Globus pallidus (tissue), 1 donor: ENCODE measurements at places on chromosomes 2 and 18.

- no peak for DNase-seq
Observed at GRCh38 chr2:68663371-68664156, 20.2 kb downstream of the PROKR1 start.

DNA sequence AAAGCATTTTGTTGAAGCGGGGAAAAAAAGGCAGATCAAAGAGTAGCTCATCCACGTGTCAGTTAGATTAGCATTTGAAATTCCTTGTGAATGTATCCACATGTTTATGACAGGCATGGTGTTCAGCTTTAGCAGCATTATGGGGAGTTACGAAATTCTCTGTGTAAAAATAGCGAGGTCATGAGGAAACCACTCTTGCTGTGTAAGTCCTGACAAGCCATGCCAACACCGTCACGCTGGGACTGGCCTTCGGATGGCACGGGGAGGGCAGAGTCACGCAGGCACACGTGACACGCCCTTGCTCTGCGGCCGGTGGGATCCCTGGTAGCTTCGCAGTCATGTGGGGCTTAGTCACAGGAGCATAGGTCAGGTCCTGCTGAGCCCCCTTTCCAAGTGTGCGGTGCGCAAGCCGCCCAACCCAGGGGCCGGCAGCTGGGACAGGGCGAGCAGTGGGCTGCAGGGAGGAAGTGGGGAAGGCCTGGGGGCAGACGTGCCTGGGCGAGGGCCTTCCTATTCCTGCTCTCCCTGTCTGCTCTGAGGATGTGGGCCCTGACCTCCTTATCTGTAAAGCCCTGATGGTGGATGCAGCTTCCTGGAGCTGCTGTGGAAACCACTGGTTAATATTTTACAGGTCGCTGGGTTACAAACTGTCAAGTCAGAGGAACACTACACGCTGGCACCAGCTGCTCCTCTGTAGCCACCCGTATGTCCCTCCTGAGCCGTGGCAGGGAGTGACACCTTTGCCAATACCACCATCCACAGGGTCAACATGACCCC is 18.0 kb downstream of the MBP start:
- DNase-seq = peak; percentile 65

- DNase-seq = no peak
Observed at GRCh38 chr2:9388199-9388681, 35.1 kb downstream of the ITGB1BP1 start.

DNA sequence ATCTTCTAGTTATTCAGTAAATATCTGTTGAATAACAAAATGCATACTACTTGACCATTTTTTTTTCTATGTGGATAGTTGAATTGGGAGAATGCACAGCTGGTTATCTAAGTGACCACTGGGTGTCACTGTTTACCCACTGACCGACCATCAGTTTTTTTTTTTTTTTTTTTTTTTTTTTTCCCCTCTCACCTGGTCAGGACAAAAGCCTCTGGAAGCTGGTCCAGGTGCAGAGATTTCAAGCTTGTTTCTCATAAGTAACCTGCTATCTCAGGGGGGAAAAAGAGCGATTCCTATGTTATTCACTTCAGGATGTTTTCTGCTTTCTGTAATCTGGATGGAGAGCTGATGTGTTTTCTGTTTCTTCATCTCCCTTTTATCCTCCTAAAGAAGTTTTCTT is 256.0 kb downstream of the DCDC2C start:
- peak; percentile 5 for DNase-seq

GRCh38 chr18:55918444-55918843 is 330.5 kb upstream of the TCF4 start:
- DNase-seq = no peak

DNA sequence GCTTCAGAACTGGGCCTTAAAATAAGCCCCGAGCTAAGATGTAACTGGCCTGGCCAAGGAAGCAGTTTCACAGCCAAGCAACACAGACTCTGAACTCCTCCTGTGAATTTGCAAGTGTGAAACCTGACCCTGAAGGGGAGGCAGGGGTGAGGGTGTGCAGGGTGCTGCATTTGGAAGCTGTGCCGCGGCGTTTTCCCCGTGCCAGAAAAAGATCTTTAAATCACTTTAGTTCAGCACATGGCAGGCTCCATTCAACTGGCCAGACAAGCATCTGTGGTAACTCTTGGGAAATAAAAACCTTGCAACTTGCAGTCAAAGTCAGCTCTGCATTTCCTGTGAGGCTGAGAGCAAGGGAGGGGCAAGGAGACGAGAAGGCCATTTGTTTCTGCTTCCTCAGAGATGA is 209.3 kb upstream of the SOX11 start:
- no peak for DNase-seq

GRCh38 chr2:85728883-85729824 is 24.6 kb upstream of the ATOH8 start:
- DNase-seq = peak; percentile 85

- no peak for DNase-seq
Observed at GRCh38 chr2:152415796-152416195, 80.8 kb downstream of the FMNL2 start.

GRCh38 chr2:73536133-73536840 is 105.9 kb downstream of the NAT8 start:
- DNase-seq = no peak

- no peak for DNase-seq
Observed at GRCh38 chr2:174046172-174046571, 81.0 kb upstream of the SP3 start.

DNA sequence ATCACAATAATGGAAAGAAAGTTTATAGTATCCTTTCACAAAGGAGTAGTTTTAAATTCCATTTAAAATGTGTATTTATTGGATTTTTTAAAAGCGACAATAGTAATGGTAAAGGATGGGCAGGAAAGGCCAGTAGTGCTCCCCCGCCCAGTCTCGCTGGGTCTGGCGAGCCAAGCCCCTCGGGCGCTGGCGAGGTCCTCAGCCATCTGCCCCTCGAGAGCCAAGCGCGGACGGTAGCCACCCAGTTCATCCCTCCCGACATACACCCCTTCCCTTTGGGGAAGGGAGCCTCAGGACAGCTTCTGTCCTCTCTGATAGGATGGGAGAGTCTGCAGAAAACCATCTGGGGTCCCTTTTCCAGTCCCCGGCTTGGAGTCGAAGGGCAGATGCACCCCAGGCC is 45.2 kb downstream of the BOLA3 start:
- no peak for DNase-seq

GRCh38 chr2:59068255-59068654 is 827.1 kb upstream of the FANCL start:
- no peak for DNase-seq

GRCh38 chr2:189629531-189630453 is 31.5 kb upstream of the ASNSD1 start:
- DNase-seq = no peak

DNA sequence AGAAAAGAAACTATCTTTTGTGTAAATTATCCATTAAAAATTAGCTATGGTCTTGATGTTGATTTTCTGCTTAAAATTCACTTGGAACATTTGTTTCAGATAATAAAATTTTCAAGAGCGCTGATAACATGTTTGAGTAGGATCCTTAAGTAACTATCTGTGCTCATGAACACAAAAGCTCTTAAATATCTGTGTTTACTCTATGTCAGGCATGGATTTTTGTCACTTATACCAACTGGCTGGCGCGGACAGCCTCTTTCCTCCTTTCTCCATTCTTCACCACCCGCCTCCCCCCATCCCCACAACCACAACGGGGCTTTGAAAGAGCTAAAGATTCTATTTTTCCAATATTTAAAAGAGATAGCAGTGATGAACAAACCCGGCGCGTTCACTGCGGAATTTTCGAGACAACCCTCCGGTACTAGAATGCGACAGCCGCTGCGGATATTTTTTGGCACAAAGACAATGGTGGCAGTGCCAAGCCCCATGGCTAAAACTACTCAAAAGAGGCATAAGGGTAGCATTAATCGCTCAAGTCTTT is 181.5 kb downstream of the TCF4 start:
- DNase-seq = peak; percentile 81

GRCh38 chr2:189860161-189860560 is 75.9 kb downstream of the PMS1 start:
- DNase-seq = no peak

DNA sequence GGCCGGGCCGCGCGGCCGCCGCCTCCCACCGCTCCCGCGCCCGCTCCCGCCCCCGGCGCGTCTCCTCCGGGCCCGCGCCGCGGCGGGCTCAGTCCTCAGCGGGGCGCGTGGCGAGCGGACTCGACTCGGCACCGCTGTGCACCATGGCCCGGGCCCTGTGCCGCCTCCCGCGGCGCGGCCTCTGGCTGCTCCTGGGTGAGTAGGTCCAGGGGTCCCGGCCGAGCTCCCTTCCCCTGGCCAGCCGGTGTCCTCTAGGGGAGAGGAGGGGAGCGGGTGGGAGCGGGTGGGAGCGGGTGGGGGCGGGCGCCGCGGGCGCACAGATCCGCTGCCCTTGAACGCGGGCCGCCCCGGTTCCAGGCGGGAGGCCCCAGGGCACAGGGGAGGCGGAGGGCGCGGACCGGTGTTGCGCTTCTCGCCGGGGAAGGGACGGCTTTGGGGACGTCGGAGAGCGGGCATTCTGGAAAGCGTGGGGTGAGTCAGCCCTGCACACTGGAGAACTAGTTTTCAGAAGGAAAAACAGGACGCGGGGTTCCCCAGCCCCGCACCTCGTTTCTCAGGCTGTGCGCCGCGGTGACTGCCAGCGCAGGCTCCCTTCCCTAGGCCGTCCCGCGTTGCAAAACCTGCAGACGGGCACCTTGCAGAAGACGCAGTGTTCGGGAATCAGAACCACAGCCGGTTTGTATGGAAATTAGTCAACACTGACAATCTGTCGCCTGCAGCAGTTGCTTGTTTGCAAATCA is at the start of gene RAMP1:
Gene RAMP1, plus strand, starts transcription at position 91 of the 740 bp plus-strand sequence. Its CDS starts 53 bp downstream, at position 144.
- DNase-seq = no peak

- no peak for DNase-seq
Observed at GRCh38 chr2:168210895-168211570, 36.4 kb downstream of the STK39 start.

DNA sequence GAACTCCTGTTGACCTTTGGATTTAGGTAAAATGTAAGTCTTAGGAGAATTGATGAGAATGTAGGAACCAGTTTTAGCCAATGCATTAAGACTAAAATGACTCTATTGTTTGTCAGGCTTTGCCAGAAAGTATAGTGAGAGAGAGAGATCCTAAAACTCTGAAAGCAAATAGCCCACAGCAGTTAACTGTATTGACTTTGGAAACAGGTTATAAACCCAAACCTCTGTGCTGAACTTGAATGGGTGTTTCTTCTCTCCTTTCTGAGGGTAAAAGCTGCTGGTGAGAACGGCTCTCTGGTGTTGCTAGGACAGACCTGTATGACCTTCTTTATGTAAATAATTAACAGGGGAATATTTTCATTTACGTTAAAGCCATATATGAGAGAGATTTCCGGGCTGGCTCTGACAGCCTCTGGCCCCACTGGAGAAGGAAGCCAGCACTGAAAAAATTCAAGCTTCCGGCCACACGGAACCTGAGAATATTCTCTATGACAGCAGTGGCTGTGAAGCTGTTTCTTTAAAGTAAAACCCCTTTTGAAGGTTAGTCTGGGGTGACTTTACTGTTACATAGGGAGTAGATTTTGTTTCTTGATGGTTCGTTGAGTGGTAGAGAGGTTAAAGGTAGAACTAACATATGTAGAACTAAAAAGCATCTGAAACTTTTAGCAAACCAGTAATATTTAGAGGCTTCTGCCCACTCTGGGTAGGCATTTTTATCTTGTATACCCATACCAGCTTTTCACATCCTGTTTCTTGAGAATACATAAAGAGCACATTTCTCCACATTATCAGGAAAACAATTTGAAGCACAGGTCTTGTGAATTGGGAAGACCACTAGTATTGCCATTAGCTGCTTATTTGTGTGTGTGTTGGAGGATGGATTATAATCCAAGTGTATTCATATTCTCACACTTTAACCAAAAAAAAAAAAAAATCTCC is 123.8 kb downstream of the SPTBN1 start:
- no peak for DNase-seq

GRCh38 chr2:46355756-46356155 is 58.5 kb downstream of the EPAS1 start:
- no peak for DNase-seq

DNA sequence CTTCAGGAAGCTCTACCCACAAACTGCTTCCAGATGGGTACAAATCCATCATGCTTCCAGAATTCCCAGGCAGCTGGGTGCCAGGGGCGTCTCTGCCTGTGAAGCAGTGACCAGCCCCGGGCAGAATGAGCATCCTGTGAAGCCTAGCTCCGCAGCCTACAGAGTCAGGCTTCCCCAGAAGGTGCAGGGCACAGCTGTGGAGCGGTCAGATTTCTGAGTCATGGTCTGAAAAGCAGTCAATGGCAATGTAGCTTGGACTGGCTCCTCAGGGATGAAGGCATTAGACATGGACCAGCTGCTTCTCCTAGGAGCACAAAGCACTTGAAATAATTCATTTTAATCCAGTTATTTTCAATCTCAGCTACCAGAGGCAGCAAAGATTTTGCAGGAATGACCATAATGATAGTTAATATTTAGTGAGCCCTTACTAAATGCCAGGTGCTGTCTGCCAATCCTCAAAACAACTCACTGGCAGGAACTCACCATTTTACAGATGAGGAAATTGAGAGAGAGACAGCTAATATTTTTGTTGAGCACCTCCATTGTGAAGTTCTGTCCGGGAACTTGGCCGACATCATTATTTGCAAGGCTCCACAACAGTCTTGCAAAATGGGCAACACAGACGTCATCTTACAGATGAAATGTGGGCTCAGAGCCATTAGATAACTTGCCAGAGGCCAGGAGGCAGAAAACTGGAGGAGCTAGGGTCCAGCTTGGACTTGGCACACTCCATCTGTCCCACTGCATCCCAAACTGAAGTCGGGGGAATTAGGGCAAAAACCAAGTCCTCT is 31.7 kb downstream of the ACMSD start:
- peak; percentile 24 for DNase-seq

DNA sequence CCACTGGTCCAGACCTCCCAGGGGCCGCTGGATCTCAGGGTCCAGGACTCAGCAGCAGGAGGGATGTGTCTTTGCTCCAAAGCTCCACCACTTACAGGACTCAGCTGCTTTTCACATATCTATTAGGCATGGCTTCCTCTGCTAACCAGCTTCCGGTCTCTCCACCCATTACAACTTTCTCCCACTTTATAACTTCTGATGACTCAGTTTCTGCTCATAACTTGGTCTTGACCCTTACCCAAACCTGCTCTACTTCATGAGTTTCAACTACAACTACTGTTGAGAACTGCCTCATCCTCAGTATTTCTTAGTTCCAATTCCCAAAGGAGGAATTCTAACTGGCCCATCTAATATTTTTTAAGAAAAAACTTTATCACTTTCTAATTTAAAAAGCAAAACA is 17.2 kb downstream of the SULT1C2 start:
- DNase-seq = no peak

- no peak for DNase-seq
Observed at GRCh38 chr2:191569025-191569424, 108.9 kb upstream of the NABP1 start.

DNA sequence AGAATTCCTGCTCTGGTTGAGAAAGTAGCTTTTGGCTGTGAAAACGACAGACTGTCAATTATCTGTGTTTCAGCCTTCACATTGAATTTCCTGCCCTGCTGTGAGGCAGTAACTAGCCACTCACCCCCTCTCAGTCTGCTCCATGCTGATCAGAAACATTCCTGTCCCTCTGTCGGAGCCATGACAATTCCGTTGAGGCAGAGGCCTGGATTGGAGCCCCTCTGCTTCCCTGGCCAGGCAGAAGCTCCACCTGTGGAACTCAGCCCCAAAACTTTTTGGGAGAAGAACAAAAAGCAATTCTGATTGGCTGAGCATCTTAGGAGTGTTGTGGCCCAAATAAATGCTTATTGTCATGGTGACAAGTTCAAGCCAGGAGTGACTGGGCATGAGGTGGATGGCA is 60.0 kb downstream of the APOB start:
- DNase-seq = no peak
